ENCODE measurements at places on chromosomes 2 and 18.

DNA sequence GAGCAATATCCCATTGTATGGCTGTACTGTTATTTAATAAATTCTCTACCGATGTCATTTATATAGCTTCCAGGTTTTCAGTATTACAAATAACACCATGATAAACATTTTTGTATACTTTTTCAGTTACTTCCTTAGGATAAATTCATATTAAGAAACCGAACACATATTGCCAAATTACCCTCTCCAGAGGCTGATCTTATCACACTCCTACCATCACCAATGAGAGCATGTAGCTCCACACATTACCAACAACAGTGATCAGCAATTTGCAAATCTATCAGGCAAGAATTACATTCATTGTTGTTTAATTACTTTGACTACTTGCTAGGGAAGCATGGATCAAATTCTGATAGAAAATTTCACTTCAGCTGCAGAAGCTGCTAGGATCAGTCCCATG lies 5.8 kb upstream of the NDUFV2 start:
- no peak for DNase-seq

DNA sequence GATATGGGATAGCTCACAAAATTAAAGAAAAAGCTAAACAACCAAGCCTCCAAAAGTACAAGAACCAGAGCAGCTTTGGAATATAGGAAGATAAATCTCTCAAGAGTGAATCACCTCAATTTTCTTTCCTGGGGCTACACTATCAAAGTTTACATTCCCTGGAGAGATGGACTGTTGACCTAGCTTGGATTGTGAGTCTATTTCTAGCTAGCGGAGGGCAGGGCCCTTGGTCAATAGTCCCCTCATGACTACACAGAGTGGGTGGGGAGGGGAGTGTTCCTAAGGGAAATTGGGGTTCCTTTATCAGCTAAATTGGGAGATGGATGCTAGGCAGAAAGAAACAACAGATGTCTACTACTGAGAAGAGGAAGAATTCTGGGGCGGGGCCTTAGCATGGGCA lies 29.9 kb upstream of the EIF2AK3 start:
- no peak for DNase-seq

GRCh38 chr2:230505162-230505561 lies 89.2 kb downstream of the SP100 start:
- DNase-seq: peak; percentile 2

GRCh38 chr2:150047620-150048222 lies 439.7 kb downstream of the RND3 start:
- no peak for DNase-seq

DNA sequence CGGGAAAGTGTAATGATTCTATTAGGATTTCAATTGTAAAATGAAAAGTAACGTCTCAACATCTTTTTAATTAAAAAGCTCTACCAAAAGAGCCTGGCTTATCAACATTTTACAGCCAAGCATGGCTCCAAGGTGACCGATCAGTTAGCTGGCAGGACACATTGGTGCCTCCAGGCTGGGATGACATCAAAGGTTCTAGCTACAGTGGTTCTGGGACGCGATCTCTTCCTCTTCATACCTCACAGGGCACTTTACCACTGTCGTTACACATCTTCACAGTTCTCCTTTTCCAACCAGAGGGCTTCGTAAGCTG lies 693 bp downstream of the ORC2 start:
- DNase-seq: no peak

GRCh38 chr2:134927195-134927594 lies 8.6 kb downstream of the CCNT2 start:
- no peak for DNase-seq

GRCh38 chr2:132497591-132497990 lies 81.0 kb downstream of the GPR39 start:
- DNase-seq: no peak

GRCh38 chr2:163594497-163594896 lies 141.3 kb downstream of the FIGN start:
- no peak for DNase-seq

All from NCI-H2171 treated with DMSO at 0.1 percent for 48 hours (cell line).